ENCODE measurements at places on chromosomes 5 and 9. TPM values are rescaled to one million over a fixed set of nuclear protein-coding genes. Genes with fewer than 3 reads are reported as not detected.

Gene PRRX2
- 0.45 TPM for total RNA-seq

Gene ACOT12
- total RNA-seq = 0.10 TPM

Gene EPB41L4A
- total RNA-seq = 26.1 TPM

Gene NUTM2G
- total RNA-seq = not detected

Gene SLC4A9
- not detected for total RNA-seq

Gene LRRC70
- 1.7 TPM for total RNA-seq

Gene FABP6
- total RNA-seq = not detected

Gene LHX3
- total RNA-seq = not detected

Gene CBY3
- not detected for total RNA-seq

Gene IL13
- total RNA-seq = not detected

Gene SHISAL2B
- not detected for total RNA-seq

Gene GDA
- 14.6 TPM for total RNA-seq

Gene SPATA6L
- 7.3 TPM for total RNA-seq

Gene PRR16
- total RNA-seq = 0.35 TPM

Gene BTNL8
- total RNA-seq = 0.35 TPM

Gene GKAP1
- total RNA-seq = 0.52 TPM

Gene CMBL
- total RNA-seq = 28.6 TPM

Gene ARID3C
- total RNA-seq = not detected

Gene NACC2
- 62.0 TPM for total RNA-seq

Gene ARL10
- 20.2 TPM for total RNA-seq

Gene RNF183
- 0.80 TPM for total RNA-seq

Gene FYB1
- 0.25 TPM for total RNA-seq

Gene MARCHF3
- 1.0 TPM for total RNA-seq

Gene GADD45G
- 0.20 TPM for total RNA-seq

Gene TMEM252
- total RNA-seq = 0.20 TPM

Gene ACTBL2
- total RNA-seq = 5.6 TPM

Gene PFN3
- not detected for total RNA-seq

Gene CREBRF
- 8.0 TPM for total RNA-seq

Gene FOCAD
- total RNA-seq = 53.5 TPM

Gene SCGB3A2
- not detected for total RNA-seq

Gene PLGRKT
- total RNA-seq = 53.1 TPM

Gene FAM163B
- total RNA-seq = not detected

Gene PCDHB8
- 0.55 TPM for total RNA-seq

Gene SLC38A9
- total RNA-seq = 57.8 TPM

Gene TYRP1
- total RNA-seq = 0.52 TPM

Gene TMEM38B
- total RNA-seq = 12.6 TPM

Gene PHF24
- total RNA-seq = not detected

Gene EQTN
- not detected for total RNA-seq

Gene LCP2
- not detected for total RNA-seq

Gene IL4
- total RNA-seq = not detected

Gene COL23A1
- 0.40 TPM for total RNA-seq

Gene CDX1
- not detected for total RNA-seq

Gene GMCL2
- total RNA-seq = not detected

Gene IL5
- not detected for total RNA-seq

Gene UNC5A
- 0.69 TPM for total RNA-seq

Gene SLC1A1
- total RNA-seq = 39.5 TPM

Gene RICTOR
- total RNA-seq = 33.0 TPM

Gene SLC34A3
- total RNA-seq = not detected

Gene IFNA21
- not detected for total RNA-seq
